Fibroblast of skin of left biceps (primary cell): ENCODE measurements at places on chromosomes 2 and 18.

- DNase-seq, result no peak
These were observed 22.5 kb upstream of the NDUFV2 start for GRCh38 chr18:9079818-9080528.

DNA sequence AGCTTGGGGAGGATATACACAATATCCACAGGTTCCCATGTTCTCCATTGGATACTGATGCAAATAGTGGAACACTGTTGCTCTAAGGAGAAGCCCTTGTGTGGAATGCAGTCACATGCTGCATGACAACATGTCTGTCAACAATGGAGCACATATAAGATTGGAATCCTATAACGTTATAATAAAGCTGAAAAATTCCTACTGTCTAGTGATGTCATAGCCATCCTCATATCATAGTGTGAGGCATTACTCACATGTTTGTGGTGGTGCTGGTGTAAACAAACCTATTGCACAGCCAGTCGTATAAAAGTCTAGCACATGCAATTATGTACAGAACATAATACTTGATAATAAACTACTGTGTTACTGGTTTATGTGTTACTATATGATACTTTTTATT, 394.7 kb downstream of the FBXO15 start:
- DNase-seq, result no peak

DNA sequence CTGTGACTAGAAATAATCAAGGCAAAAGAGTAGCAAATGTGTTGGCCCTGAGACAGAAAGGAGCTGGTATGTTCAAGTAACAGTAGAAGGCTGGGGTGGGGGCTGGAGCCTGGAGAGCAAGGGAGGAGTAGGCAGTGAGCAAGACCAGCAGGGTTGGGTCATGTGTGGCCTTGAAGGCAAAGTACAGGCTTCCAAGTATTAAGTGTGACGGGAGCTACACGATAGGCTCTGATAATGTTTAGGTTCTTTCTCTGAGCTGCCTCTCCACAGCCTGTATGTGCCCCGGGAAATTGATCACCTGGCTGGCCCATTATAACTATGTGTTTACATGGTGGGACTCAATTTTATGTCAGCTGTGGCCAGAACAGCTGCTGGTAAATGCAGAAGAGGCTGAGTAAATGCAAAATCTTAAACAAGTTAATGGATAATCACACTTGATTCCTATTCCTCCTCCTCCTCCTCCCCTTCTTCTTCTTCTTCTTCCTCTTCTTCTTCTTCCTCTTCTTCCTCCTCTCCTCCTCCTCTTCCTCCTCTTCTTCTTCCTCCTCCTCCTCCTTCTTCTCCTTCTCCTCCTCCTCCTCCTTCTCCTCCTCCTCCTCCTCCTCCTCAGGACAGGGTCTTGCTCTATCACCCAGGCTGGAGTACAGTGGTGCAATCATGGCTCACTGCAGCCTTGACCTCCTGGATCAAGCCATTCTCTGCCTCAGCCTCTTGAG, 9.3 kb downstream of the IL1F10 start:
- DNase-seq, result no peak

DNA sequence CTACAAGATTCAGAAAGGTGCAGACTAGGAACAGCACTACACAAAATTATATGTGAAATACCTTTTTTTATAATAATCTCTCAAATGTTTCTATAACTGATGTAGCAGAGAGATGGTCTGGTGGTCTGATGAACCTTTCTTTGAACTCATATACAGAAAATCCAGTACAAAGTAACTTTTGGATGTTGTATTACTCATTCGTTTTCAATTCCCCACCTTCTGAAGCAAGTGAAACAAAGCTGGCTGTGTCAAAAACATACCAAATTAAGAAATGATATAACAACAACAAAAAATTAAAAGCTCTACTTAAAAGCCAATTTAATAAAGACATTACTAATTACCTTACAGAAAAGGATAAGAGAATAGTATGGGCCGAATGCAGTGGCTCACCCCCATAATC, 38.7 kb downstream of the MEMO1 start:
- no peak for DNase-seq

DNA sequence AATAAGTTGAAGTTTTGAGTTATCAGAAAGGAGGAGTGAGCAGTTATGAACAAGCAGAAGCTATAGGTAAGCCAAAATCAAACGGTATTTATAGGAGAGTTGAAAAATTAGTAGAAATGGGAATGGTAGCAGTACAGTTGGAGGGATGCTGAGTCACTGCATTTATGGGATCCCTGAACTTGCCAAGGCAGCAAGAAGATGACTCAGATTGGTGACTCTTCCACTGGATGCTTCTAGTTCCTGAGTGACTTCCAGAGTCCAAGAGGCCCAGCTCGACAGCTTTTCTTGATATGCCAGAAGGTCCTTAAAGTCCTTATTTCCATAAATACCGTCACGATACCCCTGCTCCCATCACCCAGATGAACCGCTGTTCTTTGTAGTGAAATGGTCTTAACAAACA, 31.1 kb upstream of the ACTR3 start:
- no peak for DNase-seq

- no peak for DNase-seq
These were observed 151.9 kb downstream of the ATP9B start for GRCh38 chr18:79221136-79221535.

DNA sequence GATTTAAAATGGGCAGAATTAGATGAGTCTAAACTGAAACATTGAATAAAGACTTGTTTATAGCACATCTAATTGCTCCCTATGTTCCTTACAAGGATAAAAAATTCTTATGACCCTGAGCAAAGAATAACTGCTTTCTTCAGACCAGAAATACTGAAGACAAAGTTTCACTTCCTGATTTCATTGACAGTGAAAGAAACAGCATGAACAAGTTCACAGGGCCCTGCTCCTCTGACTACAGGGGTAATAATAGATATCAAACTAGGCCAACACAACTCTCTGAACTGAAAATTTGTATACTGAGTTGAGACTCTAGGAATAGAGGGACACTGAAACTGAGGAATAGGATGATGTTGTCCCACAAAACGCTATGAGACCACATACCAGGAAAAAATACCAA, 1383.3 kb upstream of the CDH2 start:
- DNase-seq, result no peak

- no peak for DNase-seq
These were observed 224.1 kb downstream of the MTX2 start for GRCh38 chr2:176493226-176493825.
